ENCODE measurements at places on chromosomes 12 and 14.

DNA sequence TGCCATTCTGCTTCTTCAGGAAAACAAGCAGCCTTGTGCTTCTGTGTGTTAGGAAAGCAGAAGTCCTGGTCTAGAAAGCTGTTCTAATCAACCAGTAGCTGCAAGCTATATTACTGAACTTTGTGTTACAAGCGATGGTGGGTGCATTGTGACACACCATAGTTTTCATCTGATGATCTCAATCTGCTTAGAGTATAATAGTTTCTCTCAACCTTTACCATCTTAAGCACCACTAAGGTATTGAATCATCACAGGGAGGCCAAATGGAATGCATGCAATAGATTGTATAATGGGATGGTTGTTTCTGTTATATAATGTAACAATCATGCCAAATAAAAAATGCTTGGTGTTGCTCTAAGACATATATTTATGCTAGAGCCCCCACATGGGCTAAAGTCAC is 771.7 kb downstream of the NOVA1 start:
- no peak for DNase-seq
- no peak overlapping the region for H3K27ac ChIP-seq
- H3K27me3 ChIP-seq: no peaks in the 10 kb centered on the region

DNA sequence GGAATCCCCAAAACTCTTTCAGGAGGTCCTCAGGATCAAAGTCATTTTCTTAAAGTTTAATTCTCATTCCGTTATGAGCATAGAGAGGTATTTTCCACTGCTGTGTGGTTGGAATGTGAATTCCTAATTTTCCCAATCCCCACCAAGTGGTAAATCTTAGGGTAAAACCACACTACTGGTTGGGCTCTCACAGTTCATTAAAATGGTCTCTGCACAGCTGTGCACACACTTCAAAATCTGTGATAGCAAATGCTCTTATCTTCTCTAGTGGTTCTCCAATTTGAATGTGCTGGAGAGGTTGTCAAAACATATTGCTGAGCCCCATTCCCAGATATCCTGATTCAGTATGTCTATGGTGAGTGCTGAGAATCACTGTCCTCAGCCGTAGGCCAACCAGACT is 189.1 kb downstream of the BMP4 start:
- no peaks in the 10 kb centered on the region for H3K36me3 ChIP-seq
- H3K27ac ChIP-seq: no peak overlapping the region
- no peak overlapping the region for H3K4me3 ChIP-seq
- no peak for DNase-seq
- no peaks in the 10 kb centered on the region for H3K27me3 ChIP-seq
- H3K4me1 ChIP-seq: no peaks in the 10 kb centered on the region

- H3K4me1 ChIP-seq: peaks cover 24% of the 10 kb centered on the region
- no peak overlapping the region for H3K4me3 ChIP-seq
- no peaks in the 10 kb centered on the region for H3K36me3 ChIP-seq
- DNase-seq: no peak
- H3K27ac ChIP-seq: no peak overlapping the region
Measured at GRCh38 chr12:66708704-66709456, 30.0 kb upstream of the GRIP1 start.

DNA sequence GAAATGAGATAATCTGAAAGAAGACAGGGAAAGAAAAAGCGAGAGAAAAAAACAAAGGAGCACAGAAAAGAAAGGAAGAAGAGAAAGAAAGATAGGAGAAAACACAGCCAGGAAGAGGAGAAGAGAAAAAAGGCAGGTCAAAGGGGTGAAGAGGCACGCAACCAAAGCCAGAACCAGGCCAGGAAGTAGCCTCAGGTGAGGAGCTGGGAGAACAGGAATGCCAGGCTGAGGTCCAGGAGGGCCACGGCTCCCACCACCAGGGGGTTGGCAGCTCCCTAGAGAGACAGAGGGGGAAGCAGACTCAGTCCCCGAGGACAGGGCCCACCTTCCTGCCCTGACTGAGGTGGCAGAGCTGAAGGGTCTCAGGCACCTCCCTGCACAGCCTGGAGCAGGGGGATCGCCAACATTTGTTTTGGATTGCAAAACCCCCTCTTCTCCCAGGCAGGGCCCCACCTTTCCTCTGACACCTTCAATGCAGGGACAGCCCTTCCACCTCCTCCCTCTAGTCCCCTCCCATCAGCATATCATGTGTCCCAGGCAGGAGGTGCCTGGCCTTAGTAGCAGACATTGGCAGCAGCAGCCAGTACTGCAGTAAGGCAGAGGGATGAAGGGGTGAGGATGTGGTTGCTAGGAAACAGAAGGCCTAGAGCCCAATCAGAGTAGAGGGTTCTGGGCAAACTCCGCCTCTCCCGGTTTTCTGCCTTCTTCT is 2.0 kb upstream of the AP1G2 start:
- peak overlapping the region; percentile 7 for H3K27ac ChIP-seq
- H3K4me1 ChIP-seq: peaks cover 24% of the 10 kb centered on the region
- peaks cover 30% of the 10 kb centered on the region for H3K36me3 ChIP-seq
- DNase-seq: no peak

DNA sequence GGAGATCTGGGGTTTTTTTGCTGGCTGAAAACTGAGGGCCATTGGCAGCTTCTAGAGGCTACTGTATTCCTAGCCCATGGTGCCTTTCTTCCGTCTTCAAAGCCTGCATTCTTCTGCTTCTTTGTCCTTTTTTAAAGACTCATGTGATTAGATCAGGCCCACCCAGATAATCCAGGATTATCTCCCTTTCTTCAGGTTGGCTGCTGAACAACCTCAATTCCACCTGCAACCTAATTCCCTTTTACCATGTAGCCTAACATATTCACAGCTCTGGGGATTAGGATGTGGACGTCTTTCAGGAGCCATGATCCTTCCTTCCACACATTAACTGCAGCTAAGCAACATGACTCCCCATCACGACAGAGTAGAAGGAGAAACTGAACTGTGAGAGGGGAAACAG is 985.5 kb downstream of the DIO2 start:
- H3K27ac ChIP-seq: no peak overlapping the region
- H3K36me3 ChIP-seq: no peaks in the 10 kb centered on the region

DNA sequence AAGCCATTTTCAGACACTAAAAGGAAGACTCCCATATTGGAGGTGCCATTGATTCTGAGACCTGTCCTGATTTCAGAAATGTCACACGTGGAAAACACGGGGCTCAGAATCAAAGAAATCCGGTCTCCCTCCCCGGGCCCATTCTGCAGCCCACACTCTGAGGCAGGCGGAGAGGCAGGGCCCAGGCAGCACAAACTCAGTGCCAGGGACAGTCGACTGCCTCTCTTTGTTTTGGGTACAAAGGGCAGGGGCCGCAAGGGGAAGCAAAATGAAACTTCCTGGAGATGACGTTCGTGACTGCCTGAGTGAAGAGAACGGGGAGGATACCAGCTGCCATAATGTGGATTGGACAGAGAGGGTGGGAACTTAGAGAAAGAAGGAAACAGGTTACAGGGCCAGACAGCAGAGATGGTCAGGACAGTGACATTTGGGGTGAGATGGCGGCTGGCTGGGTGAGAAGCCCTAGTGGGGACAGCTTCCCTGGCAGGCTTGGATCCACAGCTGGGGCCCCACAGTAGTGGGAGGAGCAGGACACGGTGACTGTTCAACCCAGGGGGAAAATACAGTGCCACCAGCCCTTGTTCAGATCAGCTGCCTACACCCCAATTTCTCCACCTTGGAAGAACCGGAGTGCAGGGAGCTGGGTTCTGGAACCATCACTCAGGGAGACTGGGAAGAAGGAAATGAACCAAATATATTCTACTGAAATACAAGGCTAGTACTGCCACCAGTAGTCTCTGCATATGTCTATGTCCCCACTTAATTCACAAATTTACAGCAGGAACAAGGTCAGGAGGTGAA is 8.1 kb downstream of the GAPDH start:
- no peak overlapping the region for H3K4me3 ChIP-seq
- peaks cover 45% of the 10 kb centered on the region for H3K4me1 ChIP-seq
- DNase-seq: no peak
- no peaks in the 10 kb centered on the region for H3K27me3 ChIP-seq
- H3K27ac ChIP-seq: peak overlapping the region; percentile 39

- no peak overlapping the region for H3K27ac ChIP-seq
- no peaks in the 10 kb centered on the region for H3K36me3 ChIP-seq
- H3K4me3 ChIP-seq: no peak overlapping the region
- H3K4me1 ChIP-seq: no peaks in the 10 kb centered on the region
- no peak for DNase-seq
Measured at GRCh38 chr12:81245458-81245857, 167.6 kb downstream of the ACSS3 start.

DNA sequence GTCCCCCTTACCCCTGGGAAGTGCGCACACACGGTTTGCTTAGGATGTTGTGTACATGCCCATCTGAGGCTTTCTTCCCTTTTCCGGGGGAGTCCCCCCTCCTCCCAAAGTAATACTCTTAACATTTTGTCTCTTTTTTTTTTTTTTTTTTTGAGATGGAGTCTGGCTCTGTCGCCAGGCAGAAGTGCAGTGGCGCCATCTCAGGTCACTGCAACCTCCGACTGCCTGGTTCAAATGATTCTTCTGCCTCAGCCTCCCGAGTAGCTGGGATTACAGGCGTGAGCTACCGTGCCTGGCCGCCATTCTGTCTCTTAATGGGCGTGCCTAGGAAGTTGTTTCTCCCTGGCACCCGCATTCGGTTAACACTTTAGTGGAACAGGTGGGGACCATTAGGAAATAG is 4.5 kb upstream of the GMFB start:
- H3K36me3 ChIP-seq: peaks cover 1% of the 10 kb centered on the region
- peaks cover 21% of the 10 kb centered on the region for H3K4me1 ChIP-seq
- no peak for DNase-seq
- H3K4me3 ChIP-seq: no peak overlapping the region
- peaks cover 3% of the 10 kb centered on the region for H3K27me3 ChIP-seq
- no peak overlapping the region for H3K27ac ChIP-seq

GRCh38 chr12:17215759-17216570 is 610.0 kb upstream of the LMO3 start:
- no peaks in the 10 kb centered on the region for H3K27me3 ChIP-seq
- H3K4me3 ChIP-seq: no peak overlapping the region
- no peaks in the 10 kb centered on the region for H3K4me1 ChIP-seq
- H3K27ac ChIP-seq: no peak overlapping the region
- no peak for DNase-seq
- no peaks in the 10 kb centered on the region for H3K36me3 ChIP-seq

DNA sequence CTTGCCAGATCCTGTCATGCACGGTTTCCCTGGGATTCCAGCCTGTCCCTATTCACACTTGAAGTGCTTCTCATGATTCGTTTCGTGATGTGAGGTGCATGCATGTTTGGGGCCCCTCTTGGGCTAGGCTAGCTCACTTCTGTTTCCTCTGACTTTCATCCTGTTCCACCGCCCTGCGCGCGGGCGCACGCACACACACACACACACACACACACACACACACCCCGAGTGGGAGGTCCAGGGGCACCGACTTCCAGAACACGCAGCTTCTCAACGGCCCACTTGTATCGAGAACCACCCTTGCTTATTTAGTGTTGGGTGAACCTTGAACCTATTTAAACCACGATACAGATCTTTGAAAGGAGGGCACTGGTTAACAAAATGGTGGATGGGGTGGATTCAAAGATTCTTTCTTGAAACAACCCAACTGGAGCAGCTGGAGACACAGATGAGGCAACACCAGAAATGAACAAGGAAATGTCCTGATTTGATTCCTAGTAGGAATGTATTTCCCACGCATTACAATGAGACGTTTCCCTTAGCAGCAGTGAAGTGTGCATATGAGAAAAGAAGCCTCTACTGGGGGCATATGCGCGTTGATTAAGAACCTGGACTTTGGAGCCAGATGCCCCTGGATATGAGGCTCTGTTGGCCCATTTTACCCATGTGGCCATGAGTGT is 16.3 kb downstream of the ELK3 start:
- peak; percentile 67 for DNase-seq
- peak overlapping the region; percentile 95 for H3K27ac ChIP-seq
- H3K36me3 ChIP-seq: peaks cover 41% of the 10 kb centered on the region
- no peaks in the 10 kb centered on the region for H3K27me3 ChIP-seq
- H3K4me3 ChIP-seq: peak overlapping the region; percentile 78

Data from activated T-cell treated with anti-CD3 and anti-CD28 coated beads, Interleukin-2, amount 50 U/mL, for 24 hours (primary cell).